ENCODE measurements at places on chromosomes 2 and 18.

GRCh38 chr2:129144082-129144791 lies 825.6 kb upstream of the HS6ST1 start:
- peak; percentile 76 for DNase-seq

DNA sequence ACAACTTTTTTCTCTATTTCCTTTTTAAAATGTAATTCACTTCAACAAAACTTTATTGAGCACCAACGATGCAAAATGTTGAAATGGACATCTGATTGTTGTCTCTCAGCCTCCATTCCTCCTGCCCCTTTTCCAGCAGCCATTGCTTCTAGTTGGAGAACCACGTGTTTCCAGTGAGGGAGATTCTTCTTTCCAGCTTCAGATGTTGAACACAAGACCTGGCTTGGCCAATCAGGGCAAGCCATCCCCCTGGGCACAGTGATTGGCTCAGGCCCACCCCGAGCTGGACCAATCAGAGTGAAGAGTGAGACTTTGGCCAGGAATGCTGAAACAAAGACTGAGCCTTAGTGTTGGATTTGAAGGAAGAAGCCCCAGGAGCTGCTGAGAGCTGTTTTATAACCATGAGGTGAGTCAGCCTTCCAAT lies 59.0 kb downstream of the E2F6 start:
- no peak for DNase-seq

DNA sequence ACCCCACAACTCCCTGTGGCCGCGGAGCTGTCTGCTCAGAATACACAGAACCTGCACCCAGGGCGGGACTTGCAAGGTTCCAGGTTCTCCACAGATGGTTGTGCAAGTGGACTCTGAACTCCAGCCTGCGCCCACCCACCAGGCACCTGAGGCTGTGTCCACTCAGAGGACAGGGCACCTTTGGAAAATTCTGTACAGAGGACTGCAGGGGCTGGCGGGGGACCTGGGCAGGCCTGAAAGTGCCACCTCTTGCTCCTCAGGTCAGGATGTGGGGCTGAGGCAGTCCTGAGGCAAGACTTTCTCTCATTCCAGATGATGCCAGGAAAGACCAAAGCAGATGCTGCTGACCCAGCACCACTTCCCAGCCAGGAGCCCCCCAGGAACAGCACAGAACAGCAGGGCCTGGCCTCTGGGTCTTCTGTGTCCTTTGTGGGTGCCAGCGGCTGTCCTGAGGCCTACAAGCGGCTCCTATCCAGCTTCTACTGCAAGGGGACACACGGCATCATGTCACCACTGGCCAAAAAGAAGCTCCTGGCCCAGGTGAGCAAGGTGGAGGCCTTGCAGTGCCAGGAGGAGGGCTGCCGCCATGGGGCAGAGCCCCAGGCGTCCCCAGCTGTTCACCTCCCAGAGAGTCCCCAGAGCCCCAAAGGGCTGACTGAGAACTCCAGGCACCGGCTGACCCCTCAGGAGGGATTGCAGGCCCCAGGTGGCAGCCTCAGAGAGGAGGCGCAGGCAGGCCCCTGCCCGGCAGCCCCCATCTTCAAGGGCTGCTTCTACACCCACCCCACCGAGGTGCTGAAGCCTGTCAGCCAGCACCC lies 14.4 kb downstream of the ARID5A start:
- DNase-seq: no peak

DNA sequence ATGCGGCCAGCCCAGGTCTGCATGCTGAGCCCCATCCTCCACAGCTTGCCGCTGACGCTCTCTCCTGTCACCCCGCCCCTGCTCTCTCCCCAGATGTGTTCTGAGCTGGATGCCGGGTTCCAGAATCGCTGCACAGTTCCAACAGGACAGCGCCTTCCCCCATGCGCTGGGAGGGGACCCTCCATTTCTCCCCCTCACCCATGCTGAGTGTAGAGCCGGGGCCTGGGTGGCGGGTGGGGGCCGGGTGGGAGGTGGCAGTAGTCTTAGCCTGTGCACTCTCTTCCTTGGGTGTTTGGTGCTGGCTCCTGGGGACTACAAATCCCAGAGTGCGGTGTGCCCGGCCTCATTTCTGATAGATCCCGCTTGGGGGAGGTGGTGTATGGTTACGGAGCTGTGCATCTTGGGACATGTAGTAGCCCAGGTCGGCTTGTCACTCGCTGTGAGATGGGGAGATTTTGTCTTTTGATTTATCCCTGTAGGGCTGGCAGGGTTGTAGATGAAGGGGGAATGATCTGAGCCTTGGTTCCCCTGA lies 6.8 kb downstream of the DNAJB2 start:
- DNase-seq: peak; percentile 23

DNA sequence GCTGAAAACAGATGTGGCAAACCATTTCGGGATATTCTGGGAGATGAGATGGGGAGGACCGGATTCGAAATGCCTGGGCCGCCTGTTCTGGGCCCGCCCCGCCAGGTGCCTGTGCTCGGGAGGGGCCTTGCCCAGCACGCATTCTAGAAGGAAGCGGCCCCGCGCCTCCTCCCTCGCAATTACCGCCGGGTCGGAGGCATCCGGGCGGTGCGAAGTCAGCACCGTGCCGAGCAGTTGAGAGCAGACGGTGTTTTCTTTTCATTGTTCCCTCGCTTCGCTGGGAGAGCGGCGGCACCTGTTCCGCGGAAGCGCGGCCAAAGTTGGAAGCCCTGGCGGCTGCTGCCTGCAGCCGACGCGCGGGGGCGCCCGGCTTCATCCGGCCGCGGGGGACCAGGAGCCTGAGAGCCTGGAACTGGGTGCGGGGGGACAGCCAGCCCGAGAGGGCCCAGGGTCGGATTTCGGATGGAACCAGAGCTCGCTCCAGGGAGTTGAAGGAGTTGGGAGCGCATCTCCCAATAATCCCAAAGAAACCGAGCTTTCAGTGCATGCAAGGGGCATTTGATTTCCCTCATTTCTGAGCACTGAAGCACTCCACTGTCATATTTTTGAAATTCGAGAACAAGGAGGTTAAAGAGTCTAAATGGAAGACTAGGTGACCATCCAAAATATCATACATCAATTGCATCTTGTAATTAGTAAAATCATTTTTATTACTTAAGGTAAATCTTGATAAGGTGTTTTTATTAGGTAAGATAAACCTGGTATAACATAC lies 241.8 kb upstream of the RAB12 start:
- DNase-seq: peak; percentile 97

DNA sequence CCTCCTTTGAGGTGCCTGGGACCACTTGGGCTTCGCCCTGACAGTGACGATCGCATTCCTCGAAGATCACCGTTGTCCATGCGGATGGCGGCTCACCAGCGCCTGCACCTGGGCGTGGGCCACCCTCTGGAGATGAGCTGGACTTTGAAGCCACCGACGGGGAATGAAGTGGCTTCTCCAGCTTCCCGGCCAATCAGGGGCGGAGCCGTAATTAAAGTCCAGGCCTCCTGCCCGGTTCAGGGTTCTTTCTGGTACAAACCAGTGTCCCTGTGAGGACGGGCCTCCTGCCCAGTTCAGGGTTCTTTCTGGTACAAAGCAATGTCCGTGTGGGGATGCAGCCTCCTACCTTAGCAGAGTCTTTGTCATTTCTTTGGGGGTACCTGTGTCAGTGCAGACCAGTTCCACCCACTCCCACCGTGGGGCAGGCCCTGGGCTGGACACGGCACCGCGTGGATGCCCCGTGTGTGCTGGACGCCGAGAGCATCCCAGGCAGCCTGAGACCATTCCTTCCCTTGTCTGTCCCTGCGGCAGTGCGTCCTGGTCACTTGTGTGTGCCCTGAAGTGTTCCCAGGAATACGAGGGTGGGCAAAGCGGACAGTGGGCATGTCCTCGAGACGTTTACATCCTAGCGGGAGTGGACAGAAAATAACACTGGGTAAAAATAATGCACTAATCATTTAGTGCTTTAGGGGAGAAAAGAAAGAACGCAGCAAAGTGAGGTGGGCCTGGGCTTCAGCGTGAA lies 55.0 kb downstream of the KCNG2 start:
- DNase-seq: no peak

GRCh38 chr2:154688373-154688772 lies 10.1 kb upstream of the KCNJ3 start:
- DNase-seq: no peak

GRCh38 chr2:240892356-240892755 lies 3.6 kb downstream of the MAB21L4 start:
- no peak for DNase-seq

DNA sequence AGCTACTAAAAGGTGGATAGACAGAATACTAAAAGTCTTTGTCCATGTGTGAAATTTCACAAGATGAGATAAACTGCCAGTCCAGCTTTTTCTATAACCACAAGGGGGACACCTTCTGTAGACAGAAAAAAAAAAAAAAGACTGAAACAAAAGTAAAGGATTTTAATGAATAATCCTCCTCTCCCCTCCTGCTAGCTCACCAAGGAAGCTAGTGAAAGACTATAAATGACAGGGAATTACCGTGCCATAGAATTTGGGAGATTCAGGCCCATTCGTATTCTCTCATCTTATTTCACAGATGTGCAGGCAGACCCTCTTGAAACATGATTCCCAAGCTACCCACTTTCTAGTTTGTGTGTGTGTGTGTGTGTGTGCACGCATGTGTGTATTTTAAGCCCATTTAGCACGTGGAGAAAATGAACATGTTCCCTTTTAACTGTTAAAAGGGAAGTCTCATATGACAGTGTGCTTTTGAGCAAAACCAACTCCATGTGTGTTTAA lies 36.3 kb upstream of the SLC8A1 start:
- peak; percentile 57 for DNase-seq

GRCh38 chr18:30971338-30971956 lies 71.1 kb downstream of the DSC3 start:
- DNase-seq: peak; percentile 62

- DNase-seq: no peak
These were observed 7.7 kb downstream of the CD302 start for GRCh38 chr2:159790323-159790722.

DNA sequence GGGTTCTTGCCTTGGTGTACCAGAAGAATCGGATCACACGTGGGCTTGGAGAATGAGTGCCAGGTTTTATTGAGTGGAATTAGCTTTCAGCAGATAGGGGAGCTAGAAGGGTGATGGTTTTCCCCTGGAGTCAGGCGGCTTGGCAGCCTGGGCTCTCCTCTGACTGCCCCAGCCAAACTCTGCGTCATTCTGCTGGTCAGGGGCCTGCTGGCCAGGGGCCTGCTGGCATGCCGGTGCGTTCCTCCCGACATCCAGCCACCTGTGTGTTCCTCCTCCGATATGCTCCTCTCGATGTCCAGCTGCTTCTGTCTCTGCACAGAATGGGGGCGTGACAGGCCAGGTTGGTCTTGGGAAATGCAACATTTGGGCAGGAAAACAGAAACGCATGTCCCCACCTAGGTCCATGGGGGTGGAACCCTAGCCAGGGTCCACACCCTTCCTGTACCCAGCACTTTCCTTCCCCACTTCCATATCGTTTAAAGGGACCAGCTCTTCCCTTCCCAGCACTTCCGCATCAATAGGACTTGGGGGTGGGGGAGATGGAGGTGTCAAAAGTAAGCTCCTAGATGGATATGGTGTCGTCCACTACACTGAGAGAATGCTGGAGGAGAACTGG lies 85.3 kb downstream of the VWA3B start:
- DNase-seq: no peak

- DNase-seq: peak; percentile 93
These were observed 7.4 kb downstream of the RAPGEF4 start for GRCh38 chr2:172742931-172743540.

DNA sequence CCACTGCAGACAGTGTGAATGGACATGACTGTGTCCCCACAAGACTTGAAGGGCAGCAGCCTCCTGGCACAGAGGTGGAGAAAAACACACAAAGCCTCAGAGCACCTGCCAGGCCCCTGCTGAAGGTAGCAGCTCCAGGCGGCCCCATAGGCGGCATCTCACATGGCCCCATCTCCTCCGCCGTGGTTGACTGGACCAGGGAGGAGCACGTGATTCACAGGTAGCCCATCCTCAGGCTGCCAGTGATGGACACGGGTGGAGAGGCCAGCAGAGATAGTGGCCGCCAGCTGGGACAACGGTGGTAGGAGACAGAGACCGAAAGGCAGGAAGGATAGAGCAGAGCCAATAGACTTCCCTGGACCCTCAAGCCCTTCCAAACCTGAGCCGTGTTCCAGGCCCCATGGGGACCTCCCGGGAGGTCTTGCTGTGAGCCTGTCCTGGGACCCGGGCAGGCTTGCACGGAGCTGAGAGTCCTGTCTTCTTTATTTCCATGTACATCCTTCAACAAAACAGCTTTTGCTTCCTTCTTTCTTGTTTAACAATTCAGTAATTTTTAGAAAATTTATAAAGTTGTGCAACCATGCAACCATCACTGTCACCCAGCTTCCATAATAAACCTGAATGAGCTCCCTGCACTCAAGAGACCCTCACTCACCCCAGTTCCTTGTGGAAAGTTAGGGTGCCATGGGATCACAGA lies 26.9 kb downstream of the GPR55 start:
- no peak for DNase-seq

- DNase-seq: peak; percentile 79
These were observed 40.0 kb downstream of the ICA1L start for GRCh38 chr2:202831242-202832220.

DNA sequence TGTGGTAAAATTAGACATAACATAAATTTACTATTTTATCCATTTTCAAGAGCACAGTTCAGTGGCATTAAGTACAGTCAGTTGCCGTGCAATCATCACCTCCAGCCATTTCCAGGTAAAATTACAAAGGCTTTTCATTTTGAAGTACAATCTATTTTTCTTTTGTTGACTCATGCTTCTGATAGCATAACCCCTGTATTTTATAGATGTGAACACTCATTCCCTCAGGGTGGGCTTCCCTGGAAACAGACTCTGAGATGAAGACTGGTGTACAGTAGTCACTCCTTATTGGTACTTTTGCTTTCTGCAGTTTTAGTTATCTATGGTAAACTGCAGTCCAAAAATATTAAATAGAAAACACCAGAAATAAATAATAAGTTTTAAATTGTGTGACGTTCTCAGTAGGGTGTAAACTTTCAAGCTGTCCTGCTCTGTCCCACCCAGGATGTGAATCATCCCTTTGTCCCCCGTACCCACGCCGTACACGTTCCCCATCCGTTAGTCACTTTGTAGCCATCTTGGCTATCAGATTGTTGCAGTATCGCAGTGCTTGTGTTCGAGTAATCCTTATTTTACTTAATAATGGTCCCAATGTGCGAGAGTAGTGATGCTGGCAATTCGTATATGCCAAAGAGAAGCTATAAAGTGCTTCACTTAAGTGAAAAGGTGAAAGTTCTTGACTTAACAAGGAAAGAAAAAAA lies 41.1 kb upstream of the NAB1 start:
- no peak for DNase-seq

- no peak for DNase-seq
These were observed 18.3 kb upstream of the ANKRD53 start for GRCh38 chr2:70959851-70960832.

GRCh38 chr2:121214296-121214695 lies 70.7 kb downstream of the TFCP2L1 start:
- DNase-seq: no peak

GRCh38 chr2:28108143-28108542 lies 217.6 kb downstream of the BABAM2 start:
- DNase-seq: no peak

- DNase-seq: no peak
These were observed 112.5 kb downstream of the EFEMP1 start for GRCh38 chr2:55811048-55811447.

GRCh38 chr2:85504778-85505261 lies 34.1 kb upstream of the MAT2A start:
- DNase-seq: peak; percentile 99

Data from DMS53 (cell line).